SK-N-MC (cell line): ENCODE measurements at places on chromosomes 16 and 17.
A peak's percentile ranks its signal among the peaks of the same experiment; 100 is the strongest.

DNA sequence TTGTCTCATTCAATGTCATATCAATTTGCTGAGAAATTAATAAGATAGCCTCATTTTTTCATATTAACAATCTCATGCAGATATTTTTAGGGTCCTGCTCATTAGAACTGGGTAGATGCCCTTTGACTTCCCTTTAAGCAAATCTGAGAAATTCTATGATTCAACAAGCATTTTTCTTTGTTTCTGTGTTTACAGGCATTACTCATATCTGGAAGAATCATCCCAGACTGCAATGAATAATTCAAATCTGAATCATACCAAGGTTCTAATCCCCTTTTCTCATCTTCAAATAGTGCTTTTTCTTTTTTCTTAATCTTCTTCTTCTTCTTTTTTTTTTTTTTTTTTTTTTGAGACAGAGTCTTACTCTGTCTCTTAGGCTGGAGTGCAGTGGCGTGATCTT is 69.2 kb upstream of the KIFC3 start:
- DNase-seq, result no peak

DNA sequence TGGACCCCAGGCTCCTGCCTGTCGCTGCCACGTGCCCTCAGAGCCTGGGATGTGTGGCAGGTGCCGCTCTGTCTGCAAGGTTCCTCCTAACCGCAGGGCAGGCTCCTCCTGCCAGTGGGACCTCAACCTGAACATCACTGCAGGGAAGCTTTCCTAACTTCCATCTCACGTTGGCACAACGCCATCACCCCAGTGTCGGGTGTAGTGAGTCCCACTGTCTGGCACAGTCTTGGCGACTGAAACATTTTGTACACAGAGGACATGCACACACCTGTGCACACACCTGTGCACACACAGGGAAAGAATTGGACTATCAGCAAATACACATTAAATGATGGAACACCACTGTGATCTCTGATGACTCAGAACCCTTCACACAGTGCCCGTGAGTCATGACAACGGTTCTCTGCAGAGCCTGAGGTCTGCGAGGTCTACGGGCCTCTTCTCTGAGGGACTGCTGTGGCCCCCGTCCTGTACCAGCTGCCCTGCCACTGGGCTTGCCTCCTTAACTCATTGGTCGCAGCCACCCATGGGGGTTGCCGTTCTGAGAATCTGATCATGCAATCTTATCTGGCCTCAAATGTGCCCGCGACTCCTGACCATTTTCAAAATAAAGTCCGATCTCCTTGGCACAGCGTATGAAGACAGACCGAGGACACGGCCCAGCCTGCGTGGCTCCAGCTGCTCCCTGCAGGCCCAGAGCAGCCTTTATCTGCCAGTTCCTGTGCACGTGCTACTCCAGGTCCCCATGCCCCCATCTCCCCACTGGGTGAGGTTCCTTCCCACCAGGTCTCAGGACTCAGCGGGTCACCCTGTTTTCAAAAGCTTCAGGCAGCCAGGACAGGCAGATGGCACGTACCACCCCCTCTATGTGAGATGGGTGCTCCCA is 7.6 kb downstream of the CCDC57 start:
- DNase-seq, result no peak

DNA sequence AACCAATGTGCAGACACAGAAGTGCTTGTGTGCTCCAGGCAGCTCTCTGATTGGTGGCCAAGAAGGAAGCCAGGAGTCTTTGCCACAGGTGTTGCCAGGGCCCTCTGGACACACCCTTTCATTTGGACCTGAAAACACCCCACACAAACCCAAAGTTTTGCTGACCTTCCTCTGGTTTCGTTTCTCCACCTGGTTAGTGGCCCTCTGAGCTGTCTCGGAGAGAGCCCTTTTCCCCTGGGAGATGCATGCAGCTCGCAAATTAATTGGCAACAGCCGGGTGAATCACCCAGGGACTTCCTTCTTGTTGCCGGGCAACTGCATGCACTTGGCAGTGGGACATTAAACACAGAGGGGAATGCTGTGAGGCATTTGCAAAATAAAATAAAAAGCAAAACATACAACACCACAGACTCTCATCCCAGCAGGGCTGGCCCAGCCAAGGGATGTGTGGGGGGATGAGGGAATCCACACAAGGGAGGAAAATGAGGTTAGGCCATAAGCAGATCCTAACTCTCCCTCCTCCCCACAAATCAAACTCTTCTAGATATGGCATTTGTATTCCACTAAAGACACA is 286.6 kb downstream of the SOX9 start:
- peak; percentile 14 for DNase-seq

DNA sequence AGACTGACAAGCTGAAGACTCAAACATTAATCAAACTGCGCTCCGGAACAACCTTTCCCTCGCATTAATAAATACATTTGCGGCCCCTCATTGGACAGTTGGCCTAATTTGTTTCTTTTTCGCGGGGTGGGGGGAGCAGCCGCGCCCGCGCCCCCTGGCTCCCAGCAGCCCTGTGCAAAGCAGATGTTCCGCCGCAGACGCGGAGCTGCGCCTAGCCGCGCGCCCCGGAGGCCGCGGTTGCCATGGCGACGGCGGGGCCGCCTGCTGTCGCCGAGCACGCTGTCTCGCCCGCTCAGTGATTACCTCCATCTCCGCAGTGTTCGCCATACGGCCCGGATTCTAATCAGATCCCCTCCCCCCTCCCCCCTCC is 25.5 kb downstream of the COPZ2 start:
- DNase-seq, result no peak

- DNase-seq, result no peak
These were observed 46.1 kb upstream of the BPTF start for GRCh38 chr17:67779098-67779672.

- DNase-seq, result no peak
These were observed 4.5 kb downstream of the VPS4A start for GRCh38 chr16:69315486-69316311.
